Esophagus mucosa (tissue), 1 donor: ENCODE measurements at places on chromosomes 11 and 22. TPM values are rescaled to one million over a fixed set of nuclear protein-coding genes. Genes with fewer than 3 reads are reported as not detected.
A peak's percentile ranks its signal among the peaks of the same experiment; 100 is the strongest.

DNA sequence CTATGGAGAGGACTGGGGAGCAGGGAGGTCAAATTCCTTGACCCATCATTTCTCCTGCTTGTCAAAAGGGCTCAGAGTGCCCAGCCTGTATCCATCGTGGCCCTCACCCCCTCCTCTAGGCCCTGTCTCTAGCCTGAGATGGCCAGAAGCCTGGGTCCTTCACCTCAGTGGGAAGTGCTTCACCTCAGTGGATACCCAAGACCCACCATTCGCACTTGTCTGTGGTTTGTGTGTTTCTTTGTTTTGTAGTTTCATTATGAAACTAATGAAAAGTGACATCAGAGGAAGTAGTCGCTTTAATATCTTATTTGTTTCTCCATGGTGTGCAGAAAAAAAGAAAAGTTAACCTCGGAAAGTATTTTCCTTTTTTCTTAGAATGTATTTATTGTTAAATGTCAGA, 194.0 kb upstream of the CADM1 start:
- ATAC-seq = no peak

TMPRSS13 gene
- 29.9 TPM for total RNA-seq

- ATAC-seq = no peak
Measured at GRCh38 chr11:129703846-129704245, 111.8 kb upstream of the TMEM45B start.

LRRC75B gene
- total RNA-seq = 5.0 TPM

DNA sequence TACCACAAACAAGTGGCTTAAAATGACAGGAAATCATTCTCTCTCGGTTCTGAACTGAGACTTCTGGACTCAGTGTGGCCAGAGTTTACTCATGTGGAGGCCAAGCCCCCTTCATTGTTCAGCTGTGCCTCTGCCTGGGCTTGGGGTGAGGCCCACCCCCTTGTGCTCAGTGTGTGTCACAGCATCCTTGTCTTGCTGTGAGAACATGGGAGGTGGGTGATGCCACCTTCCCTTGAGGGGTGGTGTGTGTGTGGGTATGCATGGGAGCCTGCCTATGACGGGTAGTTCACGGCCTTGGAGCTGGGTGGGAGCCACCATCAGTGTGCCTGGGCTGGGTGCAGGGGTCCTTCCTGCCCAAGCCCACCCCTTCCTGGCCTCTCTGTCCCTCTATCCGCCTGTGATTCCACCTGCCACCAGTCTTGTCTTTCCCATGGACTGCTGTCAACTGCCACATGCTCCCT, 101.7 kb downstream of the MORC2 start:
- ATAC-seq = no peak

DNA sequence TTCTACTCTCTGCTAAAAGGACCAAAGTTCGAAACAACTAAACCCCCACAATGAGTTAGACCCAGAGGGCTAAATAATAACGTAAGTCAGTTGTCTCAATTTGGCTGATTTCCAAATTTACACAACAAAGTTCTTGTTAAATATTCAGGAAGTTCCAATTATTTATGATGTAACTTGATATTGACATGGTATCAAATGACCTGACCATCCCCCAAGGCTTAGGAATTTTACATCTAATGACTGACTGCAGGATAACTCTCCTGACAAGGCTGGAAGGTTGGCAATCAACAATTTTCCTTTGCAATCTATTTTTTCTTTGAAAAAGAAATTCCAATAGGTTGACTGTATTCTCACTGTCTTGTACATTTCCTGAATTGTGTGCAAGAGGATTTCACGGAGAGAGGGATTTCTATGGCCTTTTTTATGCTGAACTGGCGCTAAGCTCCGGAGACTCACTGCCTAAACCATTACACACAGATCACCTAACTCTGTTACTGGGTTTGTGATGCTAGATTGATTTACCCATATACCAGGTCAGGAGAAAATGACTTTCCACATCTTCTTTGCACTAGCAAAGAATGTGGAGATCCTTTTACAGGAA, 9.6 kb upstream of the CDON start:
- no peak for ATAC-seq

- peak; percentile 97 for ATAC-seq
Measured at GRCh38 chr11:16280256-16280682, 76.1 kb downstream of the SOX6 start.

- peak; percentile 98 for ATAC-seq
Measured at GRCh38 chr11:123145220-123145619, 49.8 kb downstream of the CLMP start.

DNA sequence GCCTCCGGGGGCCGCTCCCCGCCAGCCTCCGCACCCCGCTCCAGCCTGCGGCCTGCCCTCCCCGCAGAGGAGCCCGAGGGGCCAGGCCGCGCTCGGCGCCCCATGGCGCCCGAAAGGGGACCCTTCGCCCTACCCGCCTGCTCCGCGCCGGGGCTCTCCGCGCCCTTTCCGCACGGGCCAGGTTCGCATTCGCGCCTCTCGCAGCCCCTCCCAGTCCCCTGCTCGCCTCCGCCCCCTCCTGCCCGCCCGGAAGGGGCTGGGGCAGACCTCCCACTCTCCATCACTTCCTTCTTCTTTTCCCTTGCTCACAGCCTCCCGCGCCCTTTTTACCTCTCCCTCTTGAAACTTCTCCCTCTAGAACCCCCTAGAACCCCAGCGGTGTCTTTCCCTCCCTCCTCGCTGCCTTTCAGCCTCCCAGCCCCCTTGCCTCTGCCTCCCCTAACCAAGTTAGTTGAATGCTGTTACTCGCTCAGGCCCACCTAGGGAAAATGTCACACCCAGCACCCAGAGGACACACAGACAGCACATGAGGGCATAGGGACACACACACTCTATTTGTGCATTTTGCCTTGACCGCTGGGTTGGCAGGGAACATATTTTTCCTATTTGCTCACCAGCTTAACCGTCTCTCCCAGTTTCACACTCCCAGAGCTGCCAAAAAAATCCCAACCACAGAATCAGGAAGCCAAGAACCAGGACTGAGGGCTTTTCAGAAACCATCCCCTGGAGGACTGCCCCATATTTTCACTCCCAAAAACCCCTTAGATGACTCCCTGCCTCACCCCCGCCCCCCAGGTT, at the start of gene SLC43A3:
Gene SLC43A3 (minus strand): TSS at position 193 of the 798 bp plus-strand sequence. CDS start 949 bp downstream, outside the sequence.
- ATAC-seq = peak; percentile 66

OR52A1 gene
- not detected for total RNA-seq

DNA sequence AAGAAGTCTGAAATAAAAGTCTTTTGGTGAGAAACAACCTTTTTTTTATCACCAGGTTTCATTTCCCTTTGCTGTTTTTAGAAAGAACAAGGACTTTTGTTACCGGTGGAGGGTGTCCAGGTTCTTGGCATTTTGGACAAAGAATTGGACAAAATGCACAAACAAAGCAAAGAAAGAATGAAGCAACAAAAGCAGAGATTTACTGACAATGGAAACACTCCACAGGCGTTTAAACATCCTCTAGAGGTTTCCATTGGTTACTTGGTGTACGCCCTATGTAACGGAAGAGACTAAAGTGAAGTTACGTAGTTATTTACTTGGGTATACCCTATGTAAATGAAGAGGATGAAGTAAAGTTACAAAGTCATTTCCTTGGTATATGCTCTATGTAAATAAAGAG, 1487.0 kb downstream of the LRRC4C start:
- no peak for ATAC-seq

DNA sequence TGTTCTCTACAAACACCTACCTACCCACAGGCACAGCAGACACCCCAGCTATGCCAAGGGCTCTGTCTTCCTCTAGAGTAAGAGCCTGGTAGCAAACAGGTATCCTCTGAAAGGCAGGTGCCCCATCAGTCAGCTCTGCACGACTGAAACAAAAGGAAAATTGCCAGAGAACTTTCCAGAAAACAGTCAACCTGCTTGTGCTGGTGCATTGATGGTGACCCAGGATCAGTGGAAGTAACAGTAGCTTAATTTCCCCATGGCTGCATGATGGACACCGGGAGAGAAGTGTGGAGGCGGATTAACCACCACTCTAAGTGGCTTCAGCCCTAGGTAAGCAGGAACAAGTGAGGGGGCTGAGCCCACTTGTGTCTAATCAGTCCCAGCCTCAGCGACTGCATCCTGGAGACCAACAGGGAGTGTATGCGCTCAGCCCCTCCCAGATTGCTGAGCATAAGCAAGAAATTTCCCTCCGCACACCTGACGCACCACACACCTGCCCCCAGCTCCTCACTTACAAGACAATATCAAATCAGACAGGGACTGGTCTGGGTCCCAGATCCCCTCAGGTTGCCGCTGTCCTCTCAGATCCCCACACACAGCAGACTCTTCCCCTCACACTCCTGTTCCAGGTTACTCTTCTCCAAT, 70.7 kb upstream of the IGLL5 start:
- no peak for ATAC-seq

- ATAC-seq = peak; percentile 88
Measured at GRCh38 chr11:65546217-65546958, 11.8 kb downstream of the LTBP3 start.

DNA sequence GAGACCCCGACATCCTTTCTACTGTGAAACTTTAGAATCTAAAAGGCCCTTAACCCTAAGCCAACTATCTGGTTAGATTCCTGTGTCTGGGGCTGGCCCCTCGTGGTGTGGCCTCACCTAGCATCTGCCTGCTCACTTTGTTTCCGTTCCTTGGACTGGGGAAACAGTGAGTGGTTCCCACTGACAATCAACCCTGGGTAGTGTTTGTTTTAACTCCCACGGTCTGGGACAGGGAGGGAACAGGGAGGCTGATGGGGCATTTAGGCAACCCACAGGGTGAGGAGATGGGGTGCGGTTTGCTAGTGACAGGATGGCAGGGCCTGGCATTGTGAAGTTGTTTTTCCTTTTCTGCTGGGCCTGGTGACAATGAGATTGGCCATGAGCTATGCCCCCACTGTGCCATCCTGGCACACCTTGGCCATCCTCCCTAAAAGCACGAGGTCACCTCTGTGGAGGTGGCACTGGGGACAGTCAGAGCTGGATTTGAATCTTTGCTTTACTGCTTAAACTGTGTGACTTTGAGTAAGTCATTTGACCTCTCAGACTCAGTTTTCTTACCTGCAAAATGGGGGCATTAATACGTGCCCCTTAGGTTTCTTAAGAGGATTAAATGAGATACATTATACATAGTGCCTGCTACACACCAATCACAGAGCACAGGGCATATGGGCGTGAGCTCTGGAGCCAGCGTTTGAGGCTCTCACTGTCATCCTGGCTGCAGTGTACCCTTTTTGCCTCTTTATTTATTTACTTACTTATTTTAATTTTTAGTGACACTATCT, 31.4 kb downstream of the CHRDL2 start:
- no peak for ATAC-seq

GRCh38 chr11:1202154-1202775, 20.6 kb upstream of the MUC5B start:
- ATAC-seq = no peak

- peak; percentile 47 for ATAC-seq
Measured at GRCh38 chr11:85947431-85948272, 92.5 kb downstream of the CCDC83 start.

- no peak for ATAC-seq
Measured at GRCh38 chr22:31943206-31943977, 943 bp upstream of the YWHAH start.

DNA sequence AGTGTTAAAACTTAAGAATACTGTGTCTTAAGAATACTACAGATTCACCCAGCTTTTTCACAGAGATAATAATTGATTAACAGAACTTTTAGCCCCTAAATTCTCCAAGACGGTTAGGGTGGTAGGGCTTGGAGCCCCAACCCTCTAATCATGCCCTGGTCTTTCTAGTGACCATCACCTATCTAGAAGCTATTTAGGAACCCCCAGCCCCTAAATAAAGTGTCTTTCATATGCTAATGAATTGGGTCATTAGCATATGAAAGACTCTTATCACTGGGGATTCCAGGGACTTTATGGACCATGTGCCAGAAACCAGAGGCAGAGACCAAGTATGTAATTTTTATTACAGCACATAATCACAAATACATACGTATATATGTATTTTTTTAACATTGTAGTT, 999.7 kb upstream of the RAG2 start:
- no peak for ATAC-seq

MRPL21 gene
- 62.7 TPM for total RNA-seq
